ENCODE measurements at places on chromosomes 4 and X. TPM values are rescaled to one million over a fixed set of nuclear protein-coding genes. Genes with fewer than 3 reads are reported as not detected.

Gene HMX1
- not detected for total RNA-seq

Gene CLDN34
- total RNA-seq = not detected

Gene DUX4
- total RNA-seq = not detected

Gene COL25A1
- 9.1 TPM for total RNA-seq

Gene CXorf66
- not detected for total RNA-seq

Gene SOX3
- not detected for total RNA-seq

Gene PCDH19
- 0.07 TPM for total RNA-seq

Gene NDUFB11
- 71.1 TPM for total RNA-seq

Gene ATP2B3
- not detected for total RNA-seq

Gene FMR1NB
- not detected for total RNA-seq

Gene TFDP3
- not detected for total RNA-seq

Gene TLR6
- total RNA-seq = 1.4 TPM

Gene PLAC8
- total RNA-seq = 2.1 TPM

Gene SEC31A
- 165 TPM for total RNA-seq

Gene CFAP47
- total RNA-seq = not detected

Gene GAGE2A
- total RNA-seq = not detected

Gene GYPA
- total RNA-seq = not detected

Gene NOX1
- total RNA-seq = not detected

Data from mammary microvascular endothelial cell (primary cell).